Forelimb muscle (tissue), 1 donor: ENCODE measurements at places on chromosomes 16 and 17. TPM values are rescaled to one million over a fixed set of nuclear protein-coding genes. Genes with fewer than 3 reads are reported as not detected.

The PYDC1 gene
- 2.1 TPM for polyA plus RNA-seq

The KRT28 gene
- polyA plus RNA-seq, result not detected

GRCh38 chr17:82384051-82384729 lies 12.6 kb downstream of the UTS2R start:
- no peak for DNase-seq

- DNase-seq, result no peak
These were observed 15.2 kb upstream of the MARCHF10 start for GRCh38 chr17:62823111-62823893.

DNA sequence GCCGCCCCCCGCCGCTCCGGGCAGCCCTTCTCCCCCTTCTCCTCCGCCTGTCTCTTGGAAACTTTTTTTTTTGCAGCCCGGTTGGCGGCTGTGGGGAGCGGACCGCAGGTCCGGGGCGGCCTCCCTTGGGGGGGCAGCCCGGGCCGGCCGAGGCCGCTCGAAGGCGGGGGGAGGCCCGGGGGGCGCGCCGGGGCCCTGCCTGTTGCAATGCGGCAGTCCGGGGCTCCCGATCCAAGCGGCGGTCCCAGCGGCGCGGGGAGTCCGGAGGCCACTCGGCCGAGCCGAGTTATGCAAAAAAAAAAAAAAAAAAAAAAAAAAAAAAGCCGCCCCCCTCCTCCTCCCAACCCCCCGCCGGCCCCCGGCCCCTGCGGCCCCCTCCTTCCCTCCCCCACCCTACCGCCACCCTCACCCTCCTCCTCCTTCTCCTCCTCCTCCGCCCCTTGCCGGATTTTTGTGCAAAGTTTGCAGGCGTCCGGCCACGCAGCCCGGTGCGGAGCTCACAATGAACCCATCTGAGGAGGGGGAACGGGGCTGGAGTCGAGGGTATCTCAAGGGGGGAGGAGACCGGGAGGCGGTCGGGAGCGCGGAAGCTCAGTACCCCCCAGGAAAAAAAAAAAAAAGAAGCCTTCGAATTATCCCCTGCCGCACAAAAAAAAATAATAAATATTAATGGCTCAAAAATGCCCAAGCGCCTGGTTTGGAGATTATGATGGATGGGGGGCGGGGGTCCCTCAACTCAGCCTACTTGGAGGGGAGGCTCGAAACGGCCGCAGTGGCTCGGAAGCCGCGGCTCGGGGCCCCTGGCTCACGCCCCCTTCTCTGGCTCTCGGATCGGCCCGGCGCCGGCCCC lies at the start of gene ZNF423:
ZNF423 (minus strand) TSS at position 291 of the 850 bp plus-strand sequence. CDS start 338 bp downstream, outside the sequence.
- no peak for DNase-seq

GRCh38 chr16:66474750-66475199 lies 47.7 kb downstream of the BEAN1 start:
- no peak for DNase-seq

DNA sequence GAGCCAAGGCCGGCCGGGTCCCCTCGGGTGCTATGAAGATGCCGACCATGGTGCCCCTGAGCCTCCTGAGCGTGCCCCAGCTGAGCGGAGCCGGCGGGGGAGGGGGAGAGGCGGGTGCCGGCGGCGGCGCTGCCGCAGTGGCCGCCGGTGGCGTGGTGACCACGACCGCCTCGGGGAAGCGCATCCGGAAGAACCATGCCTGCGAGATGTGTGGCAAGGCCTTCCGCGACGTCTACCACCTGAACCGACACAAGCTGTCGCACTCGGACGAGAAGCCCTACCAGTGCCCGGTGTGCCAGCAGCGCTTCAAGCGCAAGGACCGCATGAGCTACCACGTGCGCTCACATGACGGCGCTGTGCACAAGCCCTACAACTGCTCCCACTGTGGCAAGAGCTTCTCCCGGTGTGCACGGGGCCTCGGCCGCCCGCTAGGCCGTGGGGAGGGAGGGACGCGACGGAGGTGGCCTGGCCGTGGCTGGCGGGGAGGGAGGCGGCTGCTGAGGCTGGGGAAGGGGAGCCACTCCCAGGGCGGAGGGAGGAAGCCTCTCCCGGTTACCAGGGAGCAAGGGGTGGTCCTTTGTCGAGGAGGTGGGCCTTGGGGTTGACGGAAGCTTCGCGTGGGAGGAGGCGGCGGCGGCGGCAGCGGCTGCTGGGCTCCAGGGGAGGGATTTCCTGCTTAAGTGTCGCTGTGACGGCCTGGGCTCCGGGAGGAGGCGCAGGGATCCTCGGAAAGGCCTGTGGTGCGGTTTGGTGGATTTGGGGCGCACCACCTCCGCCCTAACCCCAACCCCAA lies 1.3 kb downstream of the MAZ start:
- no peak for DNase-seq

DNA sequence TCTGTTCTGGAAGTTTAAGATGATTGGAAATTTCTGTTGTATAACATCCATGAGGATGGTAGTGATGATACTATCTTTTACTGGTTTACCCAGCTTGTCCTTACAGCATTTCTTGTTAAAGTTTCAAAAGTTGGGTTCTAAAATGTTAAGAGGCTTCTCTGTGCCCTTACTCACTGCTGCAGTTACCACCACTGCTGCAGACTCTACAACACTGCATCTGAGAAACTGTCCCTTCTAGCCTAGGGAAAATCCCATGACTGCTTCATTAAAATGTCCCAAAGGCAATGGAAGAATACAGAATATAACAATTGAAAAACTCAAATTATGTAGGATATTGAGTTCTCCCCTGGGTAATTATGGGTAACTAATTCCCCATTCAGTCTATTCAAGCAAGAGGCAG lies 3.8 kb upstream of the NSRP1 start:
- DNase-seq, result no peak

- no peak for DNase-seq
These were observed 22.7 kb downstream of the MYO1D start for GRCh38 chr17:32854207-32854606.

GRCh38 chr17:42969001-42969581 lies 4.8 kb upstream of the AARSD1 start:
- no peak for DNase-seq

- DNase-seq, result no peak
These were observed 164.4 kb upstream of the TBX2 start for GRCh38 chr17:61235001-61235826.

DNA sequence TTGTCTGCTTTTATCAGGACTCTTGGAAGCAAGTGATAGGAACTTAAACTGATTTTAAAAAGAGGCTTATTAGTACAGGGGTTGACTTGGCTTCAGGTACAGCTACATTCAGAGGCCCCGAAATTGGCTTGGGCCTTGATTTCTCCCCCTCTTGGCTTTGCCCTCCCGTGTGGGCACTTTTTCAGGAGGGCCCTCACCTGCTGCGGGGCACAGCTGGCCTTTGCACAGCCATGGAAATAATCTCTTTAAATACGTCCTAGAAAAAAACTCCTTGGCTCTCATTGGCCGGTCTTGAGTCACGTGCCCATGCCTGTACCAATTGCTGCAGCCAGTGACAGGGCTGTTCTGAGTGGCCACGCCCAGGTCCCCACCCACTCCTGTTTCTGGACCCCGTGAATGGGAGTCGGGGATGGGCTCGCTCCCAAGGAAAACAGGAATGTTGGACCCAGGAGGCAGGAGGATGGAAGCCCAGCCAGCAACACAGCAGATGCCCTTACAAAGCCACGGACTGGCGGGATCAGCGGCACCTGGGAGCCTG lies 15.0 kb downstream of the CA5A start:
- DNase-seq, result no peak

GRCh38 chr16:80804526-80805383 lies at the start of gene CDYL2:
CDYL2 (minus strand) TSS chr16:80804598; CDS start chr16:80804173, 425 bp downstream.
- DNase-seq, result no peak

The CLEC10A gene
- polyA plus RNA-seq, result 2.2 TPM

GRCh38 chr16:67403976-67404555 lies 10.8 kb upstream of the TPPP3 start:
- DNase-seq, result no peak

The GPR142 gene
- polyA plus RNA-seq, result 0.20 TPM
